ENCODE measurements at places on chromosomes 7 and 10.

GRCh38 chr7:158113321-158114025, 474.1 kb downstream of the PTPRN2 start:
- no peak for DNase-seq

DNA sequence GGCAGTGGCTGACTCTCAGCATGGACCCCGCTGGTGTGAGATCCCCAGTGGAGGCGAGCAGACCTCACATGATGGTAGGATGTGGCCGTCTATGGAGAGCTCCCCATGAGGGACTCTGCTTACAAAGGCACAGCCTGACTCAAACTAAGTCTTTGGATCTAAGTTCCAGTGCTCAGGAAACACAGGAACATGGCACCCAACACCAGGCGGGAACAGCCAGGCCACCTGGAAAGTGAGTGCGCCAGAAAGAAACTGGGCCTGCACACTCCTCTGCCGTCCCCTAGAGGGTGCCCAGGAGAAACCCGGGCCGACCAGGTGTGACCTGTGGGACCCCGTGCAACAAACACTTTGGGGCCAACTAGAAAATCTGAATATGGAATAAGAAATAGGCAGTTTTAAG, 10.0 kb downstream of the PITRM1 start:
- DNase-seq = no peak

DNA sequence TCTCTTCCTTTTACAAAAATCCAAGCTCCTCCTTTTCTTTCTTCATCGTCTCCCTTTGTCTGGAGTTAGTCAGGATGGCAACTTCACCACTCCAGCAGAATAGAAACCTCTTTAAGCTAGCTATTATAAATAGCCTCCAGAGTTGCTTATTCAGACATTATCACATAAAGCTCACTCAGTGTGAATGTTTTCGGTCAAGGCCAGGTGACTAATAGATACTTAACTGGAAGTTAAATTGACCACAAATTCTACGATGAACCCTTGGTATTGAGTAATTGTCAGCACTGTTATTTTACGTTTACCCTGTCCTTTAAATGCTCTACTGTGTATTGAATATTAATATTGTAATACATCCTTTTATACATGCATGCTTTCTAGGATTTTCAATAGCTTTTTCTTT, 340.4 kb downstream of the OTUD1 start:
- no peak for DNase-seq

GRCh38 chr7:34486371-34486770, 171.6 kb upstream of the NPSR1 start:
- DNase-seq = no peak

GRCh38 chr7:2015251-2015871, 217.4 kb downstream of the MAD1L1 start:
- DNase-seq = no peak

DNA sequence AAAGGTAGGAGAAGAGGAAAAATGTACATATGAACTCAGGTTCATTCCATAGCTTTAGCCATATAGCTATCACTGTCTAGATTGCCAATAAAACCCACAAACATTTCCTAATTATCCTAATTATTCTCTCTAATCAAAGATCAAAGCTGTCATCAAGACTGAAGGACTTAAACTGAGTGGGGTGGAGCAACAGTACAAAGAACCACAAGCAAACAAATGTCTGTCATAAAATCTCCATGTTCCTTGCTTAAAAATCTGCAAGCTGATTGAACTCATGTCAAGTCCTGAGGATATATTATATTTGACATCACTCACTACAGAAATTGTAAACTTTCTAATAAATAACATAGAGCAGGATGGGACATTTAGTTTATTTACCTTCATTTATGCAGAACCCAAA, 315.9 kb downstream of the SNX13 start:
- DNase-seq = no peak

GRCh38 chr10:14477408-14477710, 146.6 kb upstream of the FRMD4A start:
- no peak for DNase-seq

DNA sequence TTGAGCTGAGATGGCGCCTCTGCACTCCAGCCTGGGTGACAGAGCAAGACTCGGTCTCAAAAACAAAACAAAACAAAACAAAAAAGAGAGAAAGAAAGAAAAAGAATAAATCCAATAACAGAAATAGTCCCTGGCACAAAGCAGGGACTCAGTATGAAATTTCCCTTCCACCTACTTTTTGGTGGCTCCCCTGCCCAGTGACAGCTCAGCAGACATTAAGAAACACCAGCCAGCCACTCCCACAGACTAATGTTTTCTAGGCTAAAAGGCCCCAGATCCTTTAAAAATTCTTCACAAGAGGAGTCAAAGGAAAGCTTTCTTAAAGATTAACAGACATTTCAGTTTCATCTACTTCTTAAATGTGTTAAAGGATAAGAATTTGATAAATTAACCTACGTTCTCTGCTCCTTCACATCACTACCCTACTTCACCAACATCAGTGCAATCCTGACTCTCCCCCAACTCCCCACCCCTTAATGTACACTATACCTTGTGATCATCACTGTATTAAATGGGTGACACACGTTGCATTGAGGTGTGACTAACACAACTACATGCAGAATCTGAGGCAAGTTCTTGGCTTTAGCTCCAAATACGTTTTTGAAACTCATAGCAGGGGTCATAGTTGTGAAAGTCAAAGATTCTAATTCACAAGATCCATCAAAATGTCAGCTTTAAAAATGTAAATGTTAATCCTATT, 114.5 kb upstream of the CAV2 start:
- no peak for DNase-seq

DNA sequence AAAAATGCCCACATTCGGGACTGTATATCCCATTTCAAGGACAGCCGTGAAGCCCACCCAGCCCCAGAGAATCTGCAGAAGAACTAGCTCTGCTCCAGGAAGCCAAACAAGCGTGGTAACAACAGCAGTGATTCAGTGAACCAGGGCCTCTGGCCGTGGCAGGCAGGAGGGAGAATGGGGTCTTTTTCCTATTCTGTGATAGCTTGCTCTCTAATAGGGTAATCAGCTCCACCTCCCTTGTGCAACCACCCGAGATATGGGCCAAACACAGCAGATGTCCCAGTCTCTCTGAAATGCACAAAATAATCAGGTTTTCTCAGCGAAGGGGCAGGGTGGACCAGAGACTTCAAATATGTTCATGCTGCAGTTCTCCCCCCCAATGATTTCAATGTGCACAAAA, 35.8 kb downstream of the CHST15 start:
- no peak for DNase-seq
